ENCODE measurements at places on chromosomes 2 and 18. TPM values are rescaled to one million over a fixed set of nuclear protein-coding genes. Genes with fewer than 3 reads are reported as not detected.

- H3K4me1 ChIP-seq = no peaks in the 10 kb centered on the region
- no peaks in the 10 kb centered on the region for H3K27me3 ChIP-seq
- no peaks in the 10 kb centered on the region for H3K36me3 ChIP-seq
- no peak overlapping the region for H3K4me3 ChIP-seq
- no peak overlapping the region for H3K27ac ChIP-seq
Measured at GRCh38 chr2:19425419-19425818, 67.0 kb upstream of the OSR1 start.

GRCh38 chr2:20135631-20136050, 84.2 kb upstream of the LAPTM4A start:
- no peak overlapping the region for H3K27ac ChIP-seq
- peaks cover 26% of the 10 kb centered on the region for H3K4me1 ChIP-seq
- DNase-seq = peak; percentile 75
- no peaks in the 10 kb centered on the region for H3K27me3 ChIP-seq

DNA sequence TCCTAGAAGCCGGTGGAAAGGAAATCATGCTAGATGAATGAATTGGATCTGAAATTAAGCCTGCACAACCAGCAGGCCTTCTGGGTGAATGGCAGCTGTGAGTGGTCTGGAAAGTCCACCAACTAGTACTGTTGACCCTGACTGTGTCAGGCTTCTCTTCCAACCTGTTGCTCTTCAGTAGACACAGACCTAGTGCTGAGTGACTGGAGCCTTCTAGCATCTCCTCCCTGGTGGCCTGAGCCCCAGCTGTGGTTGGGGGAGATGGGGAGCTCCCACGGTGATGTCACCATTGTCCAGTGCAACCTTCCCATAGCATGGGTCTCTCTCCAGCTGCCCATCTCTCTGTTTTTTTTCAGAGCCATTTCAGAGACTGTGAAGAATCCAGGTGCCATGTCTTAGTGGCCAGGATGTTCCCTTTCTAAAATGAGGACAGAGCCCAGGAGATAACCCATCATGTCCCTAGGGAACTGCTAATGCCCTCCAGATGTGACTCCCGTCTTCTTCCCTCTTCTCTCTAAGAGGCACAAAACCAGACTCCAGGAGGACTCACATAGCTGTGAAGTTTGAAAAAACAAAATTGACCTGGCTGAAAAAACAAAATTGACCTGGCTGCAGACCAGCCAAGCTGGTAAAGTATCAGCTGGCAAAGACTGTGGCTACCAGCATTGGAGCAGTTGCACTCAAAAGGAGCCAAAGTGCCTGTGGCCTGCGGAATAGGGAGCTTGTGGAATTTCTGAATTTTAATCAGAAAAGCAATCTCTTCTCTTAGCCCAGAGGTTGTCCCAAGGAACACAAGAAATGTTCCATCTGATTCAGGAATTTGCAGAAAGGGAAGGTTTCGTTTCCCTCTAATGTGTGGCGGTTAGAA, 67.4 kb upstream of the RPL31 start:
- H3K27ac ChIP-seq = no peak overlapping the region
- H3K27me3 ChIP-seq = no peaks in the 10 kb centered on the region
- no peaks in the 10 kb centered on the region for H3K4me1 ChIP-seq
- peaks cover 41% of the 10 kb centered on the region for H3K36me3 ChIP-seq

Gene LAMA1
- not detected for total RNA-seq

Gene KIAA2012
- 0.17 TPM for total RNA-seq

Gene MTERF4
- total RNA-seq = 30.8 TPM

Gene MAPRE3
- 11.1 TPM for total RNA-seq

DNA sequence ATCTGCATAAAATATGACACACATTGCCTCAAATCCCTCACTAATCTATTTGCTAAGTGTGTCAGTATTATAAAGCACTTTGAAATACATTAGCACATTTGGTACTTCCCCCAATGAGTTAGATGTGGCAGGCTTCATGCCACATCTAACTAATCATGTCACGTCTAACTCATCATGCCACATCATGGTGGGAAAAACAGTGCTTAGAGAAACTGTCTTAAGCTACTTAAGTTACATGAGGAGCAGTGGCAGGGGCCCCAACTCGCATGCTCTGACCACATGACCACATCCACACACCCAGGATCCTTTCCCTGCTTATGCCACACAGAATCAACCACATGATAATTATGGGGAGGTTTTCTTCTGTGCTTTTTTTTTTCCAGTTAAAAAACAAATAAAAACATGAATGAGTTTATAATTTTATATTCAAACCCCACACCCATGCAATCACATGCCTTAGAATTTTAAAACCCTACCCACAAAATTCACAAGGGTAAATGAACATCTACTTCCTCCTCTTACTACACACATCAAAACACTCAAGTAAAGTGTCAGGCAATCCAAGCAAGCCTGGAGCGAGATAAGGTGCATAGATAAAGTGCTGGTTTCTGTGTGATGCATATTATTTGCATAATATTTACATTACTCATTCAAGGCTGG, 1.6 kb downstream of the ABCA12 start:
- H3K27ac ChIP-seq = peak overlapping the region; percentile 94
- H3K4me1 ChIP-seq = peaks cover 42% of the 10 kb centered on the region
- H3K4me3 ChIP-seq = peak overlapping the region; percentile 73

GRCh38 chr18:58221060-58221725, 177.2 kb downstream of the NEDD4L start:
- DNase-seq = peak; percentile 79
- H3K4me1 ChIP-seq = peaks cover 81% of the 10 kb centered on the region
- H3K4me3 ChIP-seq = peak overlapping the region; percentile 79
- peaks cover 52% of the 10 kb centered on the region for H3K36me3 ChIP-seq
- H3K27ac ChIP-seq = peak overlapping the region; percentile 91
